CD4-positive, alpha-beta T cell treated with Interleukin-4 for 4 hours (primary cell): ENCODE measurements at places on chromosomes 2 and 18.

DNA sequence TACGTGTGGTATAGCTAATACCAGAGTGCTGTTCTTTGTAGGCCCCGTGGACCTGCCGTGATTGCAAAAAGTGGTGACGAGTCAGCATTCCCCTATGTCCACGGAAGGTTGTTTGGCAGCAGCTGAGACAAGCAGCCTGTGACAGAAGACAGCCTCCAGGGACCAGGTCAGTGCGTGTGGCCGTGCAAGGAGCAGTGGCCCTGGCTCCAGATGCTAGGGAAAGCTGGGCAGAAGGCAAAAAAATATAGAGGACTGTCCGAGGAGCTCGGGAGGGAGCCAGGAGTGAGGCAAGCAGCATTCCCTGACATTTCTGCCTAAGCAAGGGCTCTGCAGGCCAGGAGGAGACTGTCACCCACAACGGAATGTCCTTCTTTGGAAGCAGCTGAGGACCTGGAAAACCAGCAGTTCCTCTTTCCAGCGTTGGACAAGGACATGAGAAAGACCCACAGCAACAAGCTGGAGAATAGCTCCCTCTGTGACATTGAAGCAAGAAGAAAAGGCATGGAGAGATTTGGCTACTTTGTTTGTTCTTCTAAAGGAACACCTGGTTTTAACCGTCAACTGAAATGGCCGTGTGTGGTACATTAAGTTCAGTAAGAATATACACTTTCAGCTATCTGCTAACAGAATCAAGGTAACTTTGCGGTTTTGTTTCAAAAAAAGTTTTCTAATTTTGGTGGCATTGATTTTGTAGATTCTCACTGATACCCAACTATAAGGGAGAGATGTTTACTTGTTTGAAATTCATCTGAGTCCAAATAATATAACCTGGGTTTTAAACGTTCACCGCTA lies 58.3 kb downstream of the NPAS2 start:
- no peak for DNase-seq

DNA sequence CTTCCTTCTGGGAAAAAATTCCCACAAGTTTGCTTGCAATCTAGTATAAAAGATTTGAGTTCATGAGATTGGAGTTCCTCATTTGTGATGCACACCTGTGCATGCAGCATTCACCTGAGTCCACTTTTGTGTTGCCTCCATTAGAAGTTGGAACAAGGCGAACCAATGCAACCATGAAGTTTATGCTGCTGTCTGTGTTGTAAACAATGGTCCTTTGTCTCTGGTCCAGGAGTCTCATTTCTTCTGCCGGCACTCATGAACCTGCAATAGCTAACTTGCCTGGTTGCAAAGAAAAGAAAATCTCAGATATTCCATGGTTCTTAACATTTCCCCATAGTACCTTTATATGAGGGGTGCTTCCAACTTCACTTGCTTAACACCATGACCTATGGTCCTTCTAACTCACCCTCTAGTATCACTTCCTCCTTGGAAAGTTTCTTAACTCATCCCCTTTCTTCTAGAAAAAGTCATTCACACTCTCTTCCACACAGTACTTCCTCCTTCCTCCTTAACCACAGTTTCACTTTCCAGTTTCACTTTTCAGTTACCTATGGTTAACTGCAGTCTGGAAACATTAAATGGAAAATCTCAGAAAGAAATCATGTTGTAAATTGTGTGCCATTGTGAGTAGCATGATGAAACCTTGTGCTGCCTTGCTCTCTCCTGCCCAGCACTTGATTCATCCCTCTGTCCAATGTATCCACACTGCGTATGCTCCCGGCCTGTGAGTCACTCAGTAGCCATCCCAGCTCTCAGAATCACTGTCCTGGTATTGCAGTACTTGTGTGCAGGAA lies 128.8 kb upstream of the TRIB2 start:
- DNase-seq = peak; percentile 21

GRCh38 chr2:7288484-7288883 lies 371.3 kb downstream of the RNF144A start:
- no peak for DNase-seq

- DNase-seq = no peak
These were observed 165.6 kb downstream of the ARL6IP6 start for GRCh38 chr2:152883951-152884487.
